ENCODE measurements at places on chromosomes 12 and 14.

DNA sequence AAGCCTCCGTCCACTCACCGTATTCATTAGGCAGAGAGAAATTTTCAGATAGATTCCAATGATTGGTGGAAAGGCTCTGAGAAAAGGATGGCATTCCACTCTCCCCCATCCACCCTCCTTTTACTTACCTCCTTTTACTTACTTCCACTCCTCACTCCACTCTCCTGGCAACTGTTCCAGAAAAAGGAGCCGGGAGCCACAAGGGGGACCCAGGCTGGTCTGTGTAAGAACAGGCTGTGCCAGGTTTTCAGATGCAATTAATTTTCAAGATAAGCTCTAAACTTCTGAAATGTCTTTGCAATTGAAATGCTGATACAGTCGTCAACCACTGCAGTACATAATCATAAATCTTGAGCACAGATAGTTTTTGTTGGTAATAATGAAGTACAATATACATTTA, 248.8 kb downstream of the ANO6 start:
- no peak for DNase-seq

GRCh38 chr12:51797301-51797700, 51.2 kb downstream of the FIGNL2 start:
- no peak for DNase-seq

GRCh38 chr12:89389755-89390661, 37.7 kb upstream of the DUSP6 start:
- no peak for DNase-seq

DNA sequence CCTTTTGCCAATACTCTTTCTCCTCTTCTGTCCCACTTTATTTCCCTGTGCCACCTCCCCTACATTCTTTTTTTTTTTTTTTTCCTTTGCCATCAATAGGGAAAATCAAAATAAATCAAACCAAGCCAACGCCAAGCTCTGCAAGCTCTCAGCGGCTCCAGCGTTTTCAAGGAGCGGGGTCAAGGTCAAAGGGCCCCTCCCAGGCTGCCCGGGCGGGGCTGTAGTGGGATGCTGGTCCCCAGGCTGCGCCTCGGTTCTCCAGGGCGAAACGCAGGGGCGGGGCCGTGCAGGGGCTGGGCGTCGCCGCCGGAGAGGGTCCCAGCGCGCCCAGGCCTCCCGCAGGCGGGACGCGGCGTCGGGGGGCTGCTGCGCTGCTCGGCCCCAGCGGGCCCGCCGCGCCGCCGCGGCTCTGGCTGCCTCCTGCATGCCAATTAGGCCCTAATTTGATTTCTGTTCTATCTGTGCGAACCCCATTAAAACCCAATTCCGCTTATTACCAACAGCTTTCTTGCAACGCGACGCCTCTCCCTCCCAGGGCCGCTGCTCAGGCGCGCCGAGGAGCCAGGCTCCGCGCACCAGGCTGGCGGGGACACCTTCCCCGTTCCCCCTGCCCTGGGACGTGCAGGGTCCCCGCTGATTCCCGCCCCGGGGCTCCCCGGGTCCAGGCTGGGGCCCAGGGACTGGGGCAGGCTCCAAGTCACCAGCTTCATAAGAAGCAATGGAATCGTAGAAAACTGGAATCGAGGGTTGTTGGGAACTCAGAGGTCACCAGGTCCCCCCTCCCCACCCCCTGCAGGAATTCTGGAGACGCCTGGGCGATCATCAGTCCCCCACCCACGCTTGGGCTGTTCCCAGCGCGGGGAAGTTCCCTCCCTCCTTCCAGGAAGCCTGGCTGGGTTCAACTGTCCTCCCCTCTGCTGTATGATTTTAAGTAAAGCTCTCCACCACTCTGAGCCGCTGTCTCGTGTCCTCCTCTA, 50.7 kb upstream of the MAP1LC3B2 start:
- peak; percentile 63 for DNase-seq

GRCh38 chr12:44431647-44432343, 444.3 kb downstream of the NELL2 start:
- DNase-seq: no peak

- no peak for DNase-seq
These were observed 21.3 kb downstream of the RERG start for GRCh38 chr12:15199930-15200329.

DNA sequence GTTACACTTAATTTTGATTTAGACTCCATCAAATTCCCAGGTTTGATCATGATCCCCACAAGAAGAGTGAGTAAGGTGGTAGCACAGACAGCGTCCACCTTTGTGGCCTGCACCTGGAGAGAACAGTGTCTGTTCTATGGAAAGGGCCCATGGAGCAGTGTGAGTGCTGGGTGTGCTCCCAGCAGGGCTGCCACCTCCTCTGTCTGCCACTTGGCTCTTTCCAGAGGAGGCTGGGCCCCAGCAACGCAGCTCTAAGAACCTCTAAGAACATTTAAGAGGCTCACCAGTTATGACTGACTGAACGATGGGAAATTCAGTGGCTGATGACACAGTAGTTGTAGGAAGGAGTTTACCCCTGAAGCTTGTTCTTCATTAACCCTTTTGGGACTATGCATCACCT, 17.3 kb downstream of the VDR start:
- no peak for DNase-seq

GRCh38 chr14:90609376-90609775, 206.9 kb downstream of the TTC7B start:
- DNase-seq: no peak

DNA sequence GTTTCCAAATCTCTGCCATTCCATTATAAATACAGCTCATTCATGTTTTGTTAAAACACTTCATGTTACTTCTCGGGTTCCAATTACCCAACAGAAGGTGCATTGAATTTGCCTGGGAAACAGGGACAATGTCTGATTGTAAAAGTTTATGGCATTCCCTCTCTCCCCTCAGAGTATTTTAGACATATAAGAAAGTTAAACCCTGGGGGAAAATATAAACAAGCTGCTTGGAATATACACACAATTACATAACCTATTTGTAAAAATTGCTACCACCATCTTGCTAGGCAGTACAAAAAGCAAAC, 60.0 kb downstream of the BTG1 start:
- no peak for DNase-seq

DNA sequence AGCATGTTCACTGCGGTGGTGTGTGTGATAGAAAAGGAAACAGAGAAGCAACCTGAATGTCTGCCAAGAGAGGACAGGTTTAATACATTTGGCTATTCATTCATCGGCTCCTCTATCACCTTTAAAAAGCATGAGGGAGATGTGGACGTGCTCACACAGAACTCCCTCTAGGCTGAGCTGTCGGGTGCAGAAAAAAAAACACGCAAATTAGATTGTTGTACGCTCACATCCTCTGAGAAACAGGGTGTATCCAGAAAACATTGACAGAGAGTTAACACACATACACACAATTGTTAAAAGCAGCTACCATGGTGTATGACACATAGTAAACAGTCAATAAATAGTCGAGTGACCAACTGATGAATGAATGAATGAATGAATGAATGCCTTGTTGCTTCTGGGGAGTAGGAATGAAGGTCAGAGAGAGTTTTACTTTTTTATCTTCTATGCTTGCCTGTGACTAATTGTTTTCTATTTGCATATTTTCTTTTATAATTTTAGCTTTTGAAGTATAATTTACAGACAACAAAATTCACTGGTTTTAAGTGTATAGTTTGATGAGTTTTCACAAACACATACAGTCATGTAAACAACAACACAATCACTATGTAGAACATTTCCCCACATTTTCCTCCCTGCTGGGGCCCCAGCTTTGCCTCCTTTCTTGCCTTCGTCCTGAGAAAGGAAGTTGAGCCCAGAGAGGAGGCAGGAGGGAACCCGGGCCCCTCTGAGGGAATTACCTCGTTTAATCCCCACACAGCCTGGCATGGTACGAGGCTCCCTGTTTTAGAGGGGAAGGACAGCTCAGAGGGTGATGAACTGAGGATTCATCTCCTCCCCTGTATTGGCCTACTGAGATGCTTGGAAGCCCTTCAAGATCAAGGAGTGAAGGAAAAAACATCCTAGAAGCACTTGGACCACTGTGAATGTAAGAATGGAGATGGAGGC, 19.7 kb upstream of the FAM222A start:
- DNase-seq: no peak

DNA sequence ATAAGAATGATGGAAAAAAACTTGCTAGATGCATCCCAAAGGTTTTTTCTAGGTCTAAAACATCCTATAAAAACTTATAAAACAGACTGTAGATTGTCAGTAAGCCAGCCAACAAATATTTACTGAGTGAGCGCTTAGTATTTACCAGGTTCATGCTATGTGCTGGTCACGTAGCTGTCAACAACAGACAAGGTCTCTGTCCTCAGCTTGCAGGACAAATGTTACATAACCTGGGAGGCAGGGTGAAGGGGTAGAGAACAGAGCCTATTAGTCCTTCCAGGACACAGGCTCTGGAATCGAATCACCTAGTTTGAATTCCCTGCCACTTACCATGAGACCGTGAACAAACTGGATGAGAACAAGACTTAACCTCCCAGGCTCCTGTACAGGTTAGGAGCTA, 6.4 kb downstream of the NFYB start:
- DNase-seq: no peak

- peak; percentile 23 for DNase-seq
These were observed 81.0 kb downstream of the ETV6 start for GRCh38 chr12:11730299-11731041.

GRCh38 chr12:92568691-92569090, 134.1 kb upstream of the PLEKHG7 start:
- no peak for DNase-seq

GRCh38 chr14:34235643-34236300, 226.3 kb downstream of the SPTSSA start:
- no peak for DNase-seq

DNA sequence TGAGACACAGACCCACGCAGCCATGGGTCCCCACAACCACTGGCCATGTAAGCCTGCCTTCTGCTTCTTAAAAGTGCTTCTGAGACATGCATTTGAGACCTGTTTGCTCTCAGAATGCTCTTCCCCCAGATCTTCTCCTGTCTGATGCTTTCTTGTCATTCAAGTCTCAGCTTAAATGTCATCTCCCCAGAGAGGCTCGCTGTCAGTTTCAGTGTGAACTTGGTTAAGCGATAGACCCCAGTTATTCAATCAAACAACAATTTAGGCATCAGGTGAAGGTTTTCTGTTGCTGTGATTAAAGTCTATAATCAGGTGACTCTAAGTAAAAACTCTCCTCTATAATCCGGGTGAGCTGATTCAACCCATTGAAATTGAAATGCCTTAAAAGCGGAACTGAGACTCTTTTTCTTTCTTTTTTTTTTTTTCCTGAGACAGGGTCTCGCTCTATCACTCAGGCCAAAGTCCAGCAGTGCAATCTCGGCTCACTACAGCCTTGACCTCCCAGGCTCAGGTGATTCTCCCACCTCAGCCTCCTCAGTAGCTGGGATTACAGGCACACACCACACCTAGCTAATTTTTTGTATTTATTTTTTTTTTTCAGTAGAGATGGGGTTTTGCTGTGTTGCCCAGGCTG, 123.4 kb downstream of the KSR2 start:
- no peak for DNase-seq

DNA sequence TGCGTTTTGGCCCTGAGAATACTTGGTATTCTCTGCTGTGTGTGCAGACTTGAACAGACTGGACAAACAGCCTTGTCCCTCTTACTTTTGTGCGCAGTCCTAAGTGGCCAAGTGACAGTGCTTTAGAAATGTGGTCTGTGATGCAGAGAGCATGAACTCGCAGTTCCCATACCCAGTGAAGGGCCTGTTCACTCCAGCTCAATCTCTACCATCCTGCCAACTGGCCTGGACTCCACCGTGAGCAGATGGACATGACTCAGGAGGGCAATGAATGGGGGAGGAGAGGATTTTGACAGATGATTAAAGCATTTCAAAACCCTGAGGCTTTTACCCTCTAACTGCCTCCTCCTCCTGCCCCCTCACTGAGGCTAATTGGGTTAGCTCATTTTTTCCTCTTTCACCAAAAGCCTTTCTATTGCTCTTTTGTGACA, 62.5 kb upstream of the PYGL start:
- DNase-seq: no peak

DNA sequence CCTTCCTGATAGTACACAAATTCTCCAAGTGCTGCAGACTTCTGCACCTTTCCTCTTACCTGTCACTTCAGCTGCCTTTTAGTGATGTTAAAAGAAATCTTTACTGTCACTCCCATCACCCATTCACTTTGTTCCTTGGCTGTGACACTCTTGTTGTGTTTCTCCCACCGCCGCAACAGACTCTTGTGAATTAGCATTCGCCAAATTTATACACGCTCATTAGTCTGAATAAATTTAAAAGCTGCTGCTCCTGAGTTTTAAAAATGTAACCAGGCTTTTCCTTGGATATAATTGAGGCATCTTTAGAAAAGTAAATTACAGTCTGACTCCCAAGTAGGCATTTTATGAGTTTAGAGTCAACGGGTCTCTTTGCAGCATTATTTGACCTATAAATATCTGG, 1197.9 kb downstream of the BCL11B start:
- no peak for DNase-seq

GRCh38 chr14:78674820-78675219, 504.6 kb downstream of the NRXN3 start:
- no peak for DNase-seq

- DNase-seq: peak; percentile 72
These were observed 4.6 kb downstream of the AP1G2 start for GRCh38 chr14:23562822-23563472.

DNA sequence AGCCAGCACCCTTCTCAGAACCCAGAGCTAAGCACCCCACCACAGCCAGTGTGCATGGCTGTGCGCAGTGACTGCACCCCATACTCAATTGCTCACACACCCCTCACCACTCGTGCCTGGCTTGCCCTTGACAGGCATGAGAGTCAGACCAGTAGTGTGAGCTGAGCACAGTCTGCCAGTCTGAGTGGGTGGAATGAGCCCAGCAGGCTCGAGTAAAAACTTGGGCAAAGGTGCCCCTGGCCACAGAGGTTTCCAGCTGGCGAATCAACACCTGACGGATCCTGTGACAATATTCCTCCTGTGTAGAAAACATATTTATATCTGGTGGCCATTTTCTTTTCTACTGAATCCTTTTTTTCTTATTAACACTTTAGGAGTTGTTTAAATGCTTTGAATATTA, 202.5 kb downstream of the TMEM117 start:
- no peak for DNase-seq

- no peak for DNase-seq
These were observed 164.4 kb upstream of the LRIG3 start for GRCh38 chr12:59084511-59085375.

DNA sequence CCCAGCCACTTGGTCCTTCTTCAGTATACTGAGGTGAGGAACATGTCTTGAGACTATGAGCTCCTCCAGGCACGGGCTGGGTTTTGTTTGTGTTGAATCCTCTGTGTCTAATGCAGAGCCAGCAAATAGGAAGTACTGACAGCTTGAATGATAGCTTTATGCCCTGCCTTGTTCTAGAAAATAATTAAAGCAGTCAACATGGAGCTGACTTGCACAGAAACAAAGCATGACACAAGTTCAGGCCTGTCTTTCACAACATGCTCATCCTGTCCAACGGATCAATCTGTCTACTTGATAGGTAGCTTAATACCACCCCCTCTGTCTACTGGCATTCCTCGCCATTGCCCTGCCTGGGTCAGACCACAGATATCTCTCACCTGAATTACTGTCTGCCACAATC, 140.9 kb downstream of the ESRRB start:
- no peak for DNase-seq

- DNase-seq: no peak
These were observed 17.7 kb upstream of the POP5 start for GRCh38 chr12:120598674-120599463.

GRCh38 chr14:64928239-64929013, 14.1 kb downstream of the GPX2 start:
- no peak for DNase-seq

- DNase-seq: no peak
These were observed 1086.5 kb downstream of the SLC6A15 start for GRCh38 chr12:83826112-83826511.
